ENCODE measurements at places on chromosomes 2 and 18.
A peak's percentile ranks its signal among the peaks of the same experiment; 100 is the strongest.

GRCh38 chr2:112621790-112622527 is 23.8 kb upstream of the SLC20A1 start:
- peak; percentile 87 for DNase-seq

GRCh38 chr18:73879328-73879727 is 268.3 kb downstream of the FBXO15 start:
- no peak for DNase-seq

DNA sequence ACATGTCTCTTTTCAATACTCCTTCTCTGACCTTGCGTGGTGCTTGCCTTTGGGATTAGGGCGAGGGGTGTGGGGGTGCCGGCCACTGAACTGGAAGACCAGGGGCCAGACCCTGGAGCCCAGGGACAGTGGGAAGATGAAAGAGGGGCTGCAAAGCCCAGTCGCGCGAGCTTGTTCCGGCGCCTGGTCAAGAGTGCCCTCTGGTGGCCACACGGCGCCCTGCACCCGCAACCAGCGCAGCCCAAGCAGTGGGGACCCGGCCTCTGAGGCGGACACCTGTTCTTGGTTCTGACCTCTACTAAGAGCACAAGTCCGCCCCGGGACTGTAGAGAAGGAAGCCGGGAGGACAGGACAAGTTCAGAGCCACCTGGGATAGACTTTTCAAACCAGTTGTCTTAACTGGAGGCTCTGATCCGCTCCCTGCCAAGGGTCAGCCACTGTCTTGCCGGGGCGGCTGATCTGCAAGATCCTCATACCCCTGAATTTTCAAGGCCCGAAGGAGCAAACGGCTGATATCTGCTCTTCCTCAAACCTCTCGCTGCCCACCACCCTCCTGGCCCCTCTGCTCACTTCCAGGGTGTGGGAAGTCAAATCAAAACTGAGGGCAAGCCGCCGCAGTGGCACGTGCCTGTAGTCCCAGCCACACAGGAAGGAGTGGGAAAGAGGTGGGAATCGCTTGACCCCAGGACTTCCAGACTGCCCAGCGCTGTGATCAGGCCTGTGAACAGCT is 14.9 kb upstream of the MSH6 start:
- DNase-seq, result peak; percentile 41

- no peak for DNase-seq
Measured at GRCh38 chr2:238703436-238703835, 144.4 kb upstream of the TWIST2 start.

GRCh38 chr2:59826177-59826576 is 727.3 kb downstream of the BCL11A start:
- DNase-seq, result no peak

DNA sequence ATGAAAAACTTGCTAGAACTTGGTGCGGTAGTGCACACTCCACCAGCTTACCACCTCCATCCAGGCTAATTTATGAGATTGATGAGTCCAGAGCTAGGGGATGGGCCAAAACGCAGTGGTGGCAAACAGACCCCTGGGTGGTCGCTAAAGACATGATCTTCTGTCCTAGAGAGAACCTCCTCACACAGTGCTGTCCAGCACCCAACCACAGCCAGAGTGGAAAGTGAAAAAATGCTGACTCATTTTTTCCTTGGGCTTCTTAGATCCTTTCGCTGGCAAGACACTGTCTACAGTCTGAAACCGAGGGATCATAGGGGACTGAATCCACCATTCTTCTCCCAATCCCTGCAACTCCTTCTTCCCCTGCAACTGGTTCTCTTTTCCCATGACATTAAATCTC is 4.1 kb downstream of the ANTXR1 start:
- peak; percentile 73 for DNase-seq

- DNase-seq, result no peak
Measured at GRCh38 chr18:12928206-12928605, 19.6 kb upstream of the SEH1L start.

GRCh38 chr2:23695890-23696751 is 230.8 kb downstream of the ATAD2B start:
- no peak for DNase-seq

DNA sequence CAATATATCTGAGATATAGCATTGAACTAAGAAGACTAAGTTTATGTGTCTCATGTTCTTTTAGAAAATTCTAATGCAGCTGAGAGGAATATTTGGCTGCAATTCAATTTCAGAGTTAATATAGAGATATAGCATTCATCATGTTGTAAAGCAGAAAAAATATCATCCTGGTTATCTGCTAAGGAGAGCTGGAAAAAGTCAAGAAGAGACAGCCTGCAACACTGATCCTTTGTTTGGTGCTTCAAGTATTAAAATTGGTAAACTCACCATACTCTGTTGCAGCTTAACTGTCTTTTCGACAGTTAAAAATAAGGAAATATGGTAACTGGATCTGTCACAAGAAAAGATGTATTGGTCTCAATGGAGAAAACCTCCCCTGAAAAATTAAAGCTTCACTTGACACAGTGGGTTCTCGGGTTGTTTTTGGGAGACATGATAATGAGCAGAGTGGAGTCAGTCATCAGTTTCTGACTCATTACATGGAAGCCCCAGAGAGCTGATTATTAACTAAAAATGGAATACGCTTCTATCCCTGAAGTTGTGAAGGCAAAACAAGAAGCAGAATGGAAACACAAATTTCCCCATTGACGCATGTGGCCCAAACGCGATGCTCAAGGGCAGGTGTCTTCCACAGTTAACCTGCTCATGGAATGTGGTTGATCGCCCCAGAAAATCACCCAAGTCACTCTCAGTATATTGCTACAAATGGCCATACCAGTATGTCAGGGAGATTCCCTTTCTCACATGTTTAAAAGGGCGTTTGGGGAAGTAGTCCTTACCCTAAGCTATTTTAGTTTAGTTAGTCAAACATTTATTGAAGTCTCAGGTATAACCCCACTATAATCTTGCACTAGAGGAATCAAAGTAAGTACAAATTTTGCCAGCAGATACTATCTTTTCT is 8.2 kb downstream of the BCL2 start:
- no peak for DNase-seq

DNA sequence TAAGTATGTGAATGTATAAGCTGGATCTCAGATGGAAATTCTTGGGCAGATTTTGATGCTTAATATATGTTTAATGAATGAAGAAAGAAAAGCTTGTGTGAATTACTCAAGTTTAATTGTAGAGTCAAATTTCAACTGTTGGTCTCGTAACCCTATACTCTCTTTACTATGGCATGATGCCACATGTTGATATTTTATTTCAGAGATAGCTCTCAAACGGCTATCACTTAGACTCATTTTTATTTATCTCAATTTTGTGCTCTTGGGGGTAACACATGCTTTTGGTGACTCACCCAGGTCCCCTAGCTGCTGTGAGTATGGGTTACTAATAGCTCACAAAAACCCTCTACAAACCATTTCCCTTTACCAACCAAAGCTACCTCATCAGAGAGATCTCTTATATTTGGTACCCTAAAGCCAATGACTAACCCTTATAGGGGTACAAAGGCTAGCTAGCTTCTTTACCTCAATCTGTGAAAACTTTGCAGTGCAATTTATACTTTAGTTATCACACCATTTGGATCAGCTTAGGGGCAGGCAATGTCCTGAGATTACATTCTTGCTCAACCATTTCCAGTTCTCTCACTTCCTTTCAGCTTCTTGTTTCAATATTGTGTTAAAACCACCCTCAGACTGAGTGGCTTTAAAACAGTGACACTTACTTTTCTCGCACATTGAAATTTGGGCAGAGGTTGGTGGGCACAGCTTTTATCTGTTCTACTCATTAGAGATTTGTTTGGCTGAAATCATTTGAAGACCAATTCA is 240.3 kb downstream of the CDH7 start:
- no peak for DNase-seq

GRCh38 chr18:47418746-47419145 is 167.3 kb upstream of the SKOR2 start:
- DNase-seq, result peak; percentile 19

DNA sequence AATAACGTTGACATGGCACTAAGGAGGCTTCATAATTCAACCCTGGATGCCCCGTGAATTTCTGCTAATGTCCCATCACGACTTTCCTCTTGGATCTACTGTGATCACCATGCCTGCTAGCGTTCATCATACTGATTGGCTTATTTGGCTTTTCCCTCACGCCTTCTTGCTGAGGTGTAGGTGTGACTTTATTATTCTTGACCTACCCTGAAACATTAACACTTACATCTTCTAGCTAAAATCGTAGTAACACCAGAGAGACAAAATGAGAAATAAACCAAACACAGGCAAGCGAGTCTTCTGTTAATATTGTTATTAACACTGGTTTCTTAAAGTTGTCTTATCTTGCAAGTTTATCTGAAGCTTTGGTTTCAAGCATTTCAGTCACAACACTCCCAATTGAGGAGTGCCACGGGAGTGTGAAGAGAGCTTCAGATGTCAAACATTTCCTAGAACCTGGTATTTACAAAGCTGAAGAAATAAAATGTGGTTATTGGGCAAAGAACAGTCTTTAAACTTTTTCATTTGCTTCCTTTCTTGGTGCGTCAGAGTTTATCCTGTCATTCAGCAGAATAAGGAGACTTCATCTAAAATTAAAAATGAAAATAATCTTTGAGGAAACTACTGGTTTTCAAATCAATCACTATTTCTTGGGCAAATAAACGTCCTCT is 15.4 kb upstream of the STAT1 start:
- no peak for DNase-seq

DNA sequence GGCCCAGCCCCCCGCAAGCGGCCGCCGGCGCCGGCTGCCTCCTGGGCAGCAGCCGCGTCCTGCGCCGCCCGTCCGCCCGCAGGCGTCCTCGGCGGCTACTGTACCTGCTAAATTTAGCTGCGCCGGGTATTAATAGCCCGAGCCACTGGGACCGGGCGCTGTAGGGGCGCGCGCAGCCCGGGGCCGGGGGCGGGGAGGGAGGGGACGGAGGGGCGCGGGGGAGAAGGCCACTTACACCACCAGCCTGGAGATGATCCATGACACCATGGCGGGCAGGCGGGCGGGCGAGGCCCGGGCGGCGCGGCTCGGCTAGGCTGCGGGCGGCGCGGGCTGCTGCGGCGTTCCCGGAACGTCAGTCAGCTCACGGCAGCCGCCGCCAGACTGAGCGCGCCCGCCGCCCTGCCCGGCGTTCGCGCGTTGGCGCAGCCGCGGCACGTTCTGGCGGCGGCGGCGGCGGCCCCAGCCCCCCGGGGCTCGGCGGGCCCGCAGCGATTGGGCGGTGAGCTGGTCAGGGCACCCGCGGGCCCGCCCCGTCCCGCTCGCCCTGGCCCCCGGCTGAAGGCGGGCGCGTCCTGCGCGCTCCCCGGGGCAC is at the start of gene REEP1:
TSS of gene REEP1 (minus strand) at position 383 of the 592 bp plus-strand sequence. CDS start at position 267, 116 bp downstream.
- no peak for DNase-seq

DNA sequence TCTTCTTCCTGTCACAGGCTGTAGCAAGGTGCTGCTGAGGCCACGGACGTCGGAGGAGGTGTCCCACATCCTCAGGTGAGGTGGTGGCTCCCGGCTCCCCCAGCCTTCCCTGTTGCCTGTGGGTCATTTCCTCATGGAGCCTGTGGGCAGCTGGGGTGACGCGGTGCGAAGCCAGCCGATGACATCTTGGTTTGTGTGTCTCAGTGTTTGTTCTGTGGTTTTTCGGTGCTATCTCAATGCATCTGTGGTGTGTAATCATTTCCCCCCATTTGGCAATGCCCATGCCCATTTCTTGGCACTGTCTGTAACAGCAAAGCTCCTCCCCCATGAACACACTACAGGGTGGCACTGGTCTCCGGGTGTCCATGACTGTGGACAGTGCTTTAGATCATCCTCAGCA is 6.6 kb downstream of the D2HGDH start:
- peak; percentile 10 for DNase-seq

DNA sequence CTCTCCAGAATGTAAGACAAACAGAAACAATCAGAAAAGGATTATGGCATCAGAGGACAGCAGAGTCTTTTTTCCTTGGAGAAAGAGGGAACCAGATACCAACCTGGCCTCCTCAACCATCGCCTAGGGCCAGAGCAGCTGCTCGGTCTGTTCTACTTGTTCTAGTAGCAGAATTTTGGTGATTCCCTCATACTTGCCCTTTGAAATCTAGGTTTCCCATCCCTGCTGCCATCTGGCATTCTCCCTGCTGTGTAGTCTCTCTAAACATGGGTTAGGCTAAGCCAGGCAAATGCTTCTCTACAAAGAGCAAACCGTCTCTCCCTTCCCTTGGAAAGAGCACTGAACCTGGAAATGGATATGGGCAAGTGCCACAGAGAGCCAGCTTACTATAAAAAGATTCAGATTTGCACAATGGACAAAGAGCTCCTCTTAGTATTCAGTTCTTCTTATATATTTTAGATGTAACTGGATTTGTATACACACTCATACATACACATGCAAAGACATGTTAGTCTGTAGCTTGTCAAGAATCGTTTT is 208.6 kb upstream of the ST6GAL2 start:
- DNase-seq, result no peak

DNA sequence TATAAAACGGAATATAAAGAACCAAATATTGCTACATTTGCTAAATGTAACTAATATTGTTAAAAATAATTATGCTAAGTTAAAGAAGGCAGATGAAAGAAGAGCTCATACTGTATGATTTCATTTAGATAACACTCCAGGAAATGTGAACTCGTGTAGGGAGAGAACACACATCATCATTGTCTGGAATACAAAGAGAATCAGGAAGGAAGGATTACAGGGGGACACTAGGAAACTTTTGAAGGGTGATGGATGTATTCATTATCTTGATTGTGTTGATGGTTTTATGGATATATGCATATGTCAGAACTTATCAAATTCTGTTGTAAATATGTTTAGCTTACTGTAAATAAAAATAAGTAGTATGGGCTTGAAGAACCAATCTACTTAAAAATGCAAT is 104.1 kb upstream of the TRIB2 start:
- no peak for DNase-seq

DNA sequence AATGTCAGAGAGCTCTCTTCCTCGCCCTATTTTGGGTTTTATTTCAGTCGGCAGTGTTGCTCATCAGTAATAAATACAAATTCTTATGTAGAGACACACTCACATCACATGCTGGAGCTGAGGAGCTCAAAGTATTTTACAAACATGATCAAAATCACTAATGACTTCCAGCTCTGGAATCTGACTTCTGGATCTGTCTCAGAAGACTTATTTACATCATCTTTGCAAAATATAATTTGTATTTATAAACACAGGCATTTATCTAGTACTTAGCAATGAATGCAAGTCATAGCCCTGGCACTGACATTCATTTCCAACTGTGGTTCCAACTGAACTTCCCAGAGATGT is 327.1 kb downstream of the NCKAP5 start:
- DNase-seq, result peak; percentile 41

DNA sequence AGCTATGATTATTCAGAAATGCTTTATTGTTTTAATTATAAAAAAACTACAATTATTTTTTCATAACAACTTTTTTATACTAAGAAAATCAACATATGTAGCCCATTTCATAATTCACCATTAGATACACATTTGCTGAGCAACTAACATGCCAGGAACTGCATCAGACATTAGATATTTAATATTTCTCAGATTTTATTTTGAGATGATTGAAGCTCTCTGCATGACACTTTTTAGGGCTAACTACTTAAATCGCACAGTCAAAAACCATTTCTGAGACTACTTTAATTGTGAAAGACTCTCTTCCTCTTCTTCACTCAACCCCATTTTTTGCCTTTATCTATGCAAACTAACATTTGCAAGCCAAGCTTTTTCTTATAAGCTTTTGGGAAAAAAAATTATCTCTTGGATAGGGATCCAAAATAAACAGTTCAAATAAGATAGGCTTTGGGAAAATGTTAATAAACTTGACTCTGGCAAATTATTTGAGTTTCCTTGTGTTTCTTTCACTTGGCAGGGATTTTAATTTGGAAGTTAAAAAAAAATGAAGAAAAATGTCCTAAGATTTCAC is 9.1 kb upstream of the COL3A1 start:
- no peak for DNase-seq

All from astrocyte of the spinal cord (primary cell).